ENCODE measurements at places on chromosomes 7 and 10. TPM values are rescaled to one million over a fixed set of nuclear protein-coding genes. Genes with fewer than 3 reads are reported as not detected.

Gene SPACDR
- total RNA-seq: not detected

Gene HOXA1
- total RNA-seq: 0.32 TPM

Gene LRRC27
- 11.0 TPM for total RNA-seq

DNA sequence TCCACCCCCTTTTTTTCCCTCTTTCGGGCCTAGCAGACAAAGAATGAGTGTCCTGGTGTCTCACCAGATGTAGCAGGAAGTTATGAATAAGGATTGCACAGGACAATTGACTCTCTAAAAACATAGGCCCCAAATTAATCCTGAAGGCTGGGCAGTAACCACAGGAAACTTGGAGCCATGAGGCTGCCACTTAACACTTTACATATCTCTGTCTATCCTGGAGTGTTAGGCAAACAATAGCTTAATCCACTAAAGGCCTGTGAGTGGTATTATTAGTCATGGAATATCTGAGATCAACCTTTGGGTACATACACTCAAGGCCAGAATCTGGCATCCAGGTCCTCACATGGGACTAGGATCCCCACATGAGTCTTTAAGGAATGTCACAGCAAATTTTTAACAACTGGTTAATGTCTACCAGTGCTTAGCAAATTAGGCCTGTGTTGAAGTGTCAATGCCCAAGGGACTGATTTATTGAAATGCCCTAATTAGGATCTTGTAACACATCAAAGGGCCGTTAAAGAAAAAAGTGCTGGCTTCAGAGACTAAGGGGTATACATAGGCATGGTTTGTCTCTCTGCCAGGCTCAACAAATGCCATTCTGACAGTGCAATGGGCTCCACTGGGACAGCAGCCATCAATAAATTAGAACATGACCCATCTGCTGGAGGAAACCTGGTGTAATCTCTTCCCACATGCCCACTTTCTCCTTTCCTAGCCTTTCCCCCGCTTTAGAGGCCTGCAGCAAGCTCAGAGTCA, 196.7 kb upstream of the TBX20 start:
- no peak for DNase-seq

GRCh38 chr7:12378389-12378788, 25.3 kb downstream of the VWDE start:
- DNase-seq: no peak
